PC-3 (cell line): ENCODE measurements at places on chromosomes 5 and 9. TPM values are rescaled to one million over a fixed set of nuclear protein-coding genes. Genes with fewer than 3 reads are reported as not detected.
A peak's percentile ranks its signal among the peaks of the same experiment; 100 is the strongest.

Gene LMBRD2
- total RNA-seq, result 9.1 and 21.1 TPM in 2 replicates

Gene PCDHA8
- total RNA-seq, result 0.11 TPM in 1 of 2 replicates, not detected in the other

Gene GPX3
- not detected in 2 replicates for total RNA-seq

Gene HRH2
- total RNA-seq, result not detected in 2 replicates

Gene ZFP37
- not detected in 2 replicates for total RNA-seq

Gene PITX1
- 40.8 and 69.0 TPM in 2 replicates for total RNA-seq

Gene NMUR2
- total RNA-seq, result not detected in 2 replicates

DNA sequence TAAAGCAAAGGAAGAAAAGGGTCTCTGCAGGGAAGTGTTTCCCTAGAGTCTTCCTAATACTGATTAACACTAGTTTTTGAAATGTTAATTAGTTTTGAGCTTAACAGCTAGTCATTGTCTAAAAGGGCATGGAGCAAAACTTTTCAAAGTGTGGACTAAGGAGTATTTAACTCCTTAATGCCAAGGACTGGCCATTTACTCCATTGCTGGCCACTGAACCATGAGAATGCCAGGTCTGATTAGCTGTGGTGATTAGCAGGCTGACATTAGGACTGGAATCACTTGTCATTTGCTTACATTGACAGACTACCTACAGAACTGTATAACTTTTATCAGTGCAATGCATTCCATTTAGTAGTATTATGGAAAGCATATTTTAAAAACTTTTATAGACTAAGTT lies 987.0 kb downstream of the NR2F1-AS1 start:
- no peak overlapping the region for H3K27ac ChIP-seq
- no peaks in the 10 kb centered on the region for H3K27me3 ChIP-seq
- no peaks in the 10 kb centered on the region for H3K4me1 ChIP-seq

DNA sequence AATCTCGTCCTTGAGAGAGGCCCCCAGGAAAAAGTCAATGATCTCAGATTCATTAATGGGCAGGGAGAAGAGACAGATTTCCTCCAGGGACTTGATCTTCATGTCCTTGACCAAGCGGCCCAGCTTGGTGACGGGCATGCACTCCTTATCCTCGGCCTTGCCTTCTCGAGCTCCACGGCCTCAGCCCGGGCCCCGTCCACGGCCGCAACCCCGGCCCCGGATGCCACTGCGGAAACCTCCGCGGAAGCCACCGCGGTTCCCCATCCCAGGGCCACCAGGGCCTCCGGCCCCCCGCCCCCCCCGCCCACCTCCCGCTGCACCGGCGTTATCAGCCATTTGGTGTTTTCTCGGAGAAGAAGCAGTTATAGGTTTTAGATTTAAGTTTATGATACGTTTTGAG lies 18.3 kb downstream of the INVS start:
- H3K36me3 ChIP-seq, result no peaks in the 10 kb centered on the region
- H3K4me3 ChIP-seq, result no peak overlapping the region
- no peaks in the 10 kb centered on the region for H3K4me1 ChIP-seq

- no peak for DNase-seq
- H3K4me3 ChIP-seq, result no peak overlapping the region
- no peaks in the 10 kb centered on the region for H3K4me1 ChIP-seq
- H3K27ac ChIP-seq, result no peak overlapping the region
- H3K36me3 ChIP-seq, result peaks cover 13% of the 10 kb centered on the region; the same call in 1 of the 2 replicates
Measured at GRCh38 chr5:126403876-126404275, 19.3 kb upstream of the GRAMD2B start.

DNA sequence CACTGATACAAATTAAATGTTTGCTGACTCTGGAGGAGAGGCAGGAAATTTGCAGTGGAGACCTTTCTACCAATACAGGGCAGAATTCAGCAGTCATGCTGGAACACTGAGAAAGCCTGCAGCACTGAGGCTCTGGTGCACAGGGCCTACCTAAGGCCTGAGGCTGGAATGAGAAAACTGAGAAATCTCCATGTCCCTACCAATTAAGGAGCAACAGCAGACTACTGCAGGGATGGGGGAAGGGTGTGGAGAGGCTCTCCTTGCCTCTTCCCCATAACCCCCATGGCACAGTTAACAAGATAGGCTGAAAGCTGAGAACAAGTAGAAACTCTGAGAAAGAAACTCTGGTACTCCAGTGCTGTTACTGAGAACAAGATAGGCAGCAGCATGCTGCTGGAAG lies 10.5 kb downstream of the FBXO4 start:
- DNase-seq, result no peak
- 0 out of 2 replicates have a peak, but pooled peaks cover under 1% of the 10 kb centered on the region for H3K4me1 ChIP-seq
- H3K27ac ChIP-seq, result no peak overlapping the region
- H3K4me3 ChIP-seq, result no peak overlapping the region

- no peaks in the 10 kb centered on the region for H3K4me1 ChIP-seq
- DNase-seq, result no peak
- H3K36me3 ChIP-seq, result no peaks in the 10 kb centered on the region
- no peak overlapping the region for H3K4me3 ChIP-seq
Measured at GRCh38 chr9:97307091-97307490, 368 bp upstream of the CCDC180 start.

DNA sequence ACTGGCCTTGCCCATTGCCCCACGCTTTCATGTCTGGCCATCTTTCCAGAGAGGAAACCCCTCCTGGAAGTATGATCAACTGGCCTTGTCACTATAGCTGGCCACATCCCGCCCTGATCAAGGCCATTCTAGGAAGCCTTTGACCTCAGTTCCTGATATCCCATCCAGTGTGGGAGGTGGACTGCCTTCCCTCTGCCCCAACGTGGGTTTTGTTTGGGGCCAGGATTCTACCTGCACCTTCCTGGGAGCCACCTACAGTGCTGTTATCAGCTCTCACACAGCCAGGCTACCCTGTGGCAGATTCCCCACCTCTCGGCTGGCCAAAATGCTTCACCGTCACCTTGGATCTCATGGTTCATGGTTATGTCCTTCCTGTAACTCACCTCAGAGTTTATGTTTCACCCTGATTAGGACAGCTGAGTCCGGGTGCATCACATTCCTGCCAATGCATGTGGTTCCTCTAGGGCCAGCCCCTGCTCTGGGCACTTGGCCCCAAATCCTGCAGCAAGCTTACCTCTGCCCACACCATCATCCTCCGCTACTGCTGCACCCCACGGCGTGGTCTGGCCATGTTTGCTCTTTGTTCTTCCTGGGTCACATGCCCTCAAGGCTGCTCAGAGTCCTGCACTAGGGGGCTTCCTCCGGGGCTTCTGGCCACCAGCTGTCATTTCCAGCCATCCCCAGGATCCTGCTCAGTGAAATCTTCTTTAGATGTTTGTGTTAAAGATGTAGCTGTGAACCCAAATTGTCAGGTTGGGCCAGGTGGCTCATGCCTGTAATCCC lies 24.2 kb upstream of the S1PR3 start:
- H3K27ac ChIP-seq, result no peak overlapping the region
- no peaks in the 10 kb centered on the region for H3K36me3 ChIP-seq
- H3K27me3 ChIP-seq, result no peaks in the 10 kb centered on the region
- H3K4me3 ChIP-seq, result no peak overlapping the region

DNA sequence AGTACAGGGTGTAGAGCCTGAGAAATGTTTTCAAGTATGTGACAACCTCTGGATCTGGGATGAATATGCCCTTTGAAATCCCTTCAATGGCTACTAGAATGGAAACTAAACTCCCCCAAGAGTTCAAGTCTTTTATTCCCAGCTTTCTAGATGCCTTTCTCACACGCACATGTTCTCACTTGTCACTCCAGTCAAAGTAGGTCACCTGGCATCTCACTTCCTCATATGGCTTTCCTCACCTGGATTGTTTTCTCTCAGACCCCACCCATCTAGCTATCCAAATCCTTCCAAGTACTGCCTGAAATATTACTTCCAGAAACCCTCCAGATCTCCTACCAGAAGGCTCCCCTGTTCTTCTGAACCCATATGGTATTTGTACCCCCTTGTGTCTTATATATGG lies 615.4 kb upstream of the KLF4 start:
- H3K36me3 ChIP-seq, result no peaks in the 10 kb centered on the region
- no peak overlapping the region for H3K27ac ChIP-seq
- no peaks in the 10 kb centered on the region for H3K27me3 ChIP-seq

- peak overlapping the region; percentile 18; the same call in 1 of the 2 replicates for H3K27ac ChIP-seq
- no peaks in the 10 kb centered on the region for H3K36me3 ChIP-seq
- peak overlapping the region; percentile 81 for H3K4me3 ChIP-seq
- H3K27me3 ChIP-seq, result no peaks in the 10 kb centered on the region
Measured at GRCh38 chr5:65722575-65723403, 784 bp downstream of the NLN start.

DNA sequence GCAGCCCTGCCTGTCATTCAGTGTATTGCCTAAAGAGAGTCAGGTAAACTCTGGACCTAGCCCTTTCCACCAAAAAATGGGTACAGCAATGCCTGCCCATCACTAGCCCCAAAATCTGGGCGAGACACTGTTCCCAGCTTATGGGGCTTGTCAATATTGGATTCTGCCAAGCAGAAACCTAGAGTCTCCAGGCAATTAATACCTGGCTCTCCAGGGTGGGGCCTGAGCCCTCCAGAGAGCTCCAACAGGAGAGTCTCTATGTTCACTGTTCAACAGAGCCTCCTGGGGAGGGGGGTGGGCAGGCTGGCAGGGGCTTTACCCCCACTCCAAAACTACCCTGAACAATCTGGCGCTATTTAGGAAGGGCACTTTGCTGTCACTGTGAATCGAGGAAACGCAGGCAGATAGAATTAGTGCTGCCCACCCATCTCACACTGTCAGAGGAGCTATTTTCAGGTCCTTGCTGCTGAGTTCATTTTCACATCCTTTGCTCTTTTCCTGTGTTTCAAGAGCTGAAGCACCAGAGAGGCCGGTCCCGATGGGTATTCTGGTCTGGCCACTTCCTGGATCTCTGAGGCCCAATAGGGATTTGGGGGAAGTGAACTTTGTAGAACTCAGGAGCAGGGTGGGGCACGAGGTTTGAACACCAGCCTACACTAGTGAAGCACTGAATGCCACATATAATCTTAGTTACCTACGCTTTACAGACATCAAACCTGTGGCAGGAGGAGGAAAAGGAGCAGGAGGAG lies 121.8 kb downstream of the C5orf15 start:
- no peak overlapping the region for H3K4me3 ChIP-seq
- H3K36me3 ChIP-seq, result no peaks in the 10 kb centered on the region

DNA sequence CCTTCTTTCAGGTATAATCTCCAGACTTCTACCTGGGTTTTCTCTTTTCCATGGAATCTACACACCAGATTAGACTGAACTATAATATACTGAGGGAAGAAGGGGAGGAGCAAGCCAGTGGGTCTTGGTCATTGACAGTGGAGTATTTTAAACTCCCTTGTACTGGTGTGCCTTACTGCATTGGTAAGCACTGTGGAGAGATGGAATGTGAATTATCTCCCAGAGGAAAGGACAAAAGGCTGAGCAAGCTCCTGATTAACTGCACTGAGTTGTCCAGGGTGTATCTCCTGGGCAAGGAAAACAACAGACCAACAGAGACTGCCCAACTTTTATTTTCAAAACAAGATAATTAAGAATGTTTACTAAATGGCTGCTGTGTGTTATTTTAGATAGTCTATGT lies 29.8 kb upstream of the SLCO6A1 start:
- DNase-seq, result no peak
- H3K36me3 ChIP-seq, result no peaks in the 10 kb centered on the region

DNA sequence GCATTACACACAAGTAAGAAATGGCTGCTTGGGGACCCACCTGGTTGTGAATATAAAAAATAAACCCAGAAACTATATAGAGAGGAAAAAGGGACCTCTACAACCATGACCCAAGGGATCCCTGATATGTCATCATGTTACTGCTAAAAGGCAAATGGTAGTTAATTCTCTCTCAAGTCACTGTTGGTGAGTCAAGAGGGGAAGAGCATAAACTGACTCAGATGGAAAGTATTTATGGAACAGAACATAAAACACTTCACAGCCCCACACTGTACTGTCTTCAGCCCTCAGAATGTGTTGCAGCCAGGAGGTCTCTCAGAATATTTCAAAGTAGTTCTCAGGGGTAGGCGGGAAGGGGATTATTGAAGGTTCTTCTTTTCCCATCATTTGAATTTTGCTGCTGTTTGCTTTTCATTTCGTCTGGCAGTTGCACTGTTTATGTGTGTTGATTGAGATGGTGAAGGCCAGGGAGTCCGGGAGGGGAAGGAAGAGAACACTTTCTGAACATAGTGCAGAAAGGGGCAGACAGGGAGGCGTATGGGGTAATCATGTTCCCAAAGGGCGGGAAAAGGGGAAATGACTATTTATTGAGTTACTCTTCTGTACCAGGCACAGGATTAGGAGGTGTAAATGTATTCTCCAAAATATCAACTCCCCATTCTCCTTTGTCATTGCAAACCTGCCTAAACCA lies 85.5 kb downstream of the TEK start:
- peak; percentile 72 for DNase-seq
- H3K36me3 ChIP-seq, result no peaks in the 10 kb centered on the region
- H3K27ac ChIP-seq, result 0 out of 2 replicates have a peak overlapping the region, but pooled peaks have one; percentile 6
- no peaks in the 10 kb centered on the region for H3K27me3 ChIP-seq
- H3K4me3 ChIP-seq, result no peak overlapping the region
- peaks cover 16% of the 10 kb centered on the region for H3K4me1 ChIP-seq

- peak; percentile 80 for DNase-seq
- no peaks in the 10 kb centered on the region for H3K4me1 ChIP-seq
- no peak overlapping the region for H3K27ac ChIP-seq
- H3K4me3 ChIP-seq, result no peak overlapping the region
Measured at GRCh38 chr5:135332519-135333150, 66.4 kb downstream of the MACROH2A1 start.

GRCh38 chr5:100539519-100539918 lies 4.3 kb downstream of the FAM174A start:
- no peak for DNase-seq
- peaks cover 20% of the 10 kb centered on the region for H3K4me1 ChIP-seq
- H3K27me3 ChIP-seq, result no peaks in the 10 kb centered on the region
- no peak overlapping the region for H3K4me3 ChIP-seq
- no peaks in the 10 kb centered on the region for H3K36me3 ChIP-seq

DNA sequence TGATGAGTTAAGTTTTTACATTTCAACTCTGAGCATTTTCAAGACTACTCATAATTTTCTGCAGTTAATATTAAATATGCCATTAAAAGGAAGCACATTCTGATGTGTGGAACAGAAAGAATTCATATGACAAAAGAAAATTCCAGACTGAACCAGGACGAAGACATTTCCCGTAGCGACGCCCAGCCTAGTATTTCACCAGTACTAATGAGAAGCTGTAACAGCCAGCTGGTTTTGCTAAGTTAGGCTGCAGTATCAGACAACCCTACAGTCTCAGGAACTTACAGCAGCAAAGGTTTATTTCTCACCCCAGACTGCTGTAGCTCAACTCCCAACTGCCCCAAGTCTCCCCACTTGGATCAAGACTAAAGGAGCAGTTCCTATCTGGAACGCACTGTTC lies 91.6 kb downstream of the TMEM174 start:
- H3K27me3 ChIP-seq, result no peaks in the 10 kb centered on the region
- no peaks in the 10 kb centered on the region for H3K4me1 ChIP-seq
- DNase-seq, result no peak
- no peak overlapping the region for H3K27ac ChIP-seq
- H3K4me3 ChIP-seq, result no peak overlapping the region
- no peaks in the 10 kb centered on the region for H3K36me3 ChIP-seq

DNA sequence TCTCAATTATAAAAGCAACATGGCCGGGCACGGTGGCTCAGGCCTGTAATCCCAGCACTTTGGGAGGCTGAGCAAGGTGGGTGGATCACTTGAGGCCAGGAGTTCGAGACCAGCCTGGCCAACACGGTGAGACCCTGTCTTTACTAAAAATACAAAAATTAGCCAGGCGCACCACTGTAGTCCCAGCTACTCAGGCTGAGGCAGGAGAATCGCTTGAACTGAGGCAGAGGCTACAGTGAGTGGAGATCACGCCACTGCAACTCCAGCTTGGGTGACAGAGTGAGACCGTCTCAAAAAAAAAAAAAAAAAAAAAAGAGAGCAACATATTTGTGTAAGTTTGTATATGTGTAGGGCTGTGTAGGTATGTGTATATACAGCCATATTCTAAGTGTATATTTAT lies 7.5 kb downstream of the RPS6 start:
- no peak overlapping the region for H3K4me3 ChIP-seq
- peaks cover 37% of the 10 kb centered on the region for H3K36me3 ChIP-seq
- no peak overlapping the region for H3K27ac ChIP-seq
- 0 out of 2 replicates have a peak, but pooled peaks cover 2% of the 10 kb centered on the region for H3K4me1 ChIP-seq
